ENCODE measurements at places on chromosomes 13 and 19.

GRCh38 chr13:105721016-105721415 lies 814.4 kb downstream of the EFNB2 start:
- no peak for DNase-seq

DNA sequence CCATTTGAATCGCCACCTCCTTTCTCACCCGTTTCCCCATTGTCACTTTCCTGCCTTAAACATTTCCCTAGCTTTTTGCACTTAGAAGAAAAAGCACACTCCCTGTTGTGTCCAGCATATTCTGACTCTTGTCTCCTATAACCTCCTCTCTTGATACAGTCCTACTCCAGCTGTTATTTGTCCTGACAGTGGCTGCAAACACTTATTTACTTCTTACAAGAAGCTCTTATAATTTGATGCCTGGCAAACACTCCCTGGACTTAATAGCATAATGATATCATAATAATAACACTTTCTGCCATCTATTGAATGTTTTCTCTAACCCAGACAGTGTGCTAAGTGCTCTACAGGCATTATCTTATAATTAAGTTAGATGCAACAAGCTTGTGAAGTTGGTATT lies 76.6 kb downstream of the DGKH start:
- no peak for DNase-seq

- DNase-seq: no peak
Measured at GRCh38 chr13:38042771-38043170, 173.2 kb upstream of the TRPC4 start.

DNA sequence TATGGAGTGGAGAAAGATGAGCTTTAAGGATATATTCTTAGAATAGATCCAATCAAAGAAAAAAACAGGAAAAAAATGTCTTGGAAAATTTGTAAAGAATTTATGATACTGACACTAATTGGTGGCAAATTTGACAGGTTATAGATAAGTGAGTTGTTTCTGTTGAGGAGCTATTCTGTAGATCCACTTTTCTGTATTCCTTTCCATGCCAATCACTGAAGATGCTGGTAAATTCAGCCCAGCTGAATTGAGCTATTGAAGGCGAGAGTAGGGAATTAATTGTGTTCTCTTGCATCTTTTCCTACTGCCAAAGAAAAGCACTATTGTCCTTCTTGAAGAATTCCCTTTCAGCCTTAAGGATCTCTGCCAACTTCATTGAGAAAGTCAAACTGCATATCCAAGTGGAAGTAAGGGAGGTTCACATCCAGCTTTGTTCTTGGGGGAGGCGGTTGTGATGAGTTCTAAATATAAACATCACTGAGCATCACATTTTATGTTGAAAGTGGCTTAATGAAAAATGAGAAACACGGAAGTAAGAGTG lies 113.1 kb downstream of the PCDH9 start:
- DNase-seq: no peak

GRCh38 chr13:66036024-66036614 lies 1194.0 kb downstream of the PCDH9 start:
- no peak for DNase-seq

DNA sequence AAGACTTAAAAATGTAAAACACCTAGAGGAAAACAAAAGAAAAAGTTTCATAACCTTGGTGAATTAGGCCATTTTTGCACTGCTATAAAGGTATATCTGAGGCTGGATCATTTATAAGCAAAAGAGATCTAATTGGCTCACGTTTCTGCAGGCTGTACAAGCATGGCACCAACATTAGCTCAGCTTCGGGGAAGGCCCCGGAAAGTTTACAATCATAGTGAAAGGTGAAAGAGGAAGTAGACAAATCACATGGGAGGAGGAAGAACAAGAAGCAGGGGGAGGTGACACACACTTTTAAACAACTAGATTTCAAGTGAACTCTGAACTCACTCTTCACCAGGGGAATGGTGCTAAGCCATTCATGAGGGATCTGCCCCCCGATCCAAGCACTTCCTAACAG lies 1358.5 kb upstream of the PCDH9 start:
- DNase-seq: no peak

GRCh38 chr13:67554746-67555452 lies 324.8 kb upstream of the PCDH9 start:
- no peak for DNase-seq

- no peak for DNase-seq
Measured at GRCh38 chr19:16335226-16335625, 10.6 kb downstream of the KLF2 start.

DNA sequence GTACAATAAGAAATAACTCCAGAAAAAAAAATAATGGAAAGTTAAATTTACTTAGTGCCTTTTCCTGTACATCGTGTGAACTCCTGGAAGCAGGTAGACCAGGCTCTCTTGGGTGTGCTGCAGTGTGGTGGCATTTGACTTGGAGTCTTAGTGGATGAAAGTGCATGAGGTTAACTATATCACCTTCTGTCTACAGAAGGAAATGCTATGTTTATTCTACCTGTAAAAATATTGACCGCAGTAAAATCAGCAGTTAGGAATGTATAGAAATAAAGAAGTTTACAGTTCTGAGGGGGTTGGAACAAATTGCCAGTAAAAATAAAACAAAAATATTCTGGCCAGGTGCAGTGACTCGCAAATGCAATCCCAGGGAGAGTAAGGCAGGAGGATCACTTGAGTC lies 722.1 kb downstream of the LIG4 start:
- no peak for DNase-seq

- no peak for DNase-seq
Measured at GRCh38 chr13:73262862-73263627, 204.2 kb downstream of the KLF5 start.

DNA sequence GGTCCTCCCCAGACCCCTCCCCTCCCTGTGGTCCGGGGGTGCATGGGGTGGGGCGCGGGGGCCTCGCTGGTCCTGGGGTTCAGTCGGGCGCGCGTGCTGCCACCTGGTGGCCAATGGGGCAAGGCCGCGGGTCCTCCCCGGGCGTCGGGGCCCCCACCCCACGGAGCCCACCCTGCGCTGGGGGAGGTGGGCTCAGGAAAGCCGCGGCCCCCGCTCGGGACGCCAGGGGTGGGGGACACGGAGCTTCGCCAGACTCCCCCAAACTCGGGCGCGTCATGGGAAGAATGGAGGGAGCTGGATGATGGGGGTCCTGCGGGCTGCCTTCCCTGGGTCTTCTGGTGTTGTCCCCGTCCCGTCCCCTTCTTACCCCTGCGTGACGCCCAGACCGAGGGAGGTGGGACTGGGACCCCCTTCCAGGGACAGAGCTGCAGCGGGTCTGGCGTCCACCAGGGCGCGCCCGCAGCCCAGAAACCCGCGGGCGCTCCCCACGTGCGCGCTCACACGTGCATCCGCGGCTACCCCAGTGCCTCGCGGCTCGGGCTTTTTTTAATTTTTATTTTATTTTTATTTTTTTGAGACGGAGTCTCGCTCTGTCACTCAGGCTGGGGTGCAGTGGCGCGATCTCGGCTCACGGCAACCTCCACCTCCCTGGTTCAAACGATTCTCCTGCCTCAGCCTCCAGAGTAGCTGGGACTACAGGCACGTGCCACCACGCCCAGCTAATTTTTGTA lies 19.8 kb upstream of the TCF3 start:
- no peak for DNase-seq

DNA sequence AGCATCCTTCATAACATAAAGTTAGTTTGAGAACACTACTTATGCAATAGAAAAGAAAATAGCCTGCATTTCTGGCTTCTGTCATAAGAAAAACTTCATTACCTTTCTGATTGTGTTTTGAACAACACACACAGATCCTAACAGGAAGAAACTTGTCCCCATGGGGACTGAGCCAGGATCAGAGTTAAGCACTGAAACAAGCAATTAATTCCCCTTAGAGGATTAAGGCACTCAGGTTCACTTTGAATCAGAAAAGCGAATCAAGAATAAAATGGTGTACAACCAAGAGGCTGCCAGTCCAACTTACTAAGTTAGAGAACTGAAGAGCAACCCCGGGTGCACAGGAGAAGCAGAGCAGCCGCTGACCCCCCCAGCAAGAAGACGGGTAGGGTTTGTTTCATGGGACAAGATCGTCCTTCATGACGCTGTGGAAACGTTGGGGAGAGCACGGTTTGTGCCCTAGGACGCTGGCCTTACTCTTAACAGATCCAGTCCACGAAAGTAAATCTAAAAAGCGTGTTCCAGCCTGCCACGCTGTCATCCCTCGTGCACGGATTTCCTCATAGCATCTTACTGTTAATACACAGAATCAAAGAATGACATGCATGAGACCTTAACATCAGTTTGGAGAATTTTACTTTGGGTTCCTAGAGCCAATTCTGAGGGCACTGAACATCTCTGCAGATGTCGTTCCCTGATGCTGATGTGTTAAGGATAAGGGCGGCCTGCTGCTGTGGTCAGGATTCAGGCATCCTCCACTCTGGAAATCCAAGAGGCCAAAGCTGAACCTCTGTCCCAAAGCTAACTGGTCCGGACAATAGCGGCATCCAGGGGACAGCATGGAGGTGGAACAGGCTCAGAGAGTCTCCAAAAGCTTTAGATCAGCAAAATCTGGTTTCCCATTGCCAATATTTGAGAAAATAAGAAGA lies 46.4 kb downstream of the GGACT start:
- DNase-seq: peak; percentile 79

DNA sequence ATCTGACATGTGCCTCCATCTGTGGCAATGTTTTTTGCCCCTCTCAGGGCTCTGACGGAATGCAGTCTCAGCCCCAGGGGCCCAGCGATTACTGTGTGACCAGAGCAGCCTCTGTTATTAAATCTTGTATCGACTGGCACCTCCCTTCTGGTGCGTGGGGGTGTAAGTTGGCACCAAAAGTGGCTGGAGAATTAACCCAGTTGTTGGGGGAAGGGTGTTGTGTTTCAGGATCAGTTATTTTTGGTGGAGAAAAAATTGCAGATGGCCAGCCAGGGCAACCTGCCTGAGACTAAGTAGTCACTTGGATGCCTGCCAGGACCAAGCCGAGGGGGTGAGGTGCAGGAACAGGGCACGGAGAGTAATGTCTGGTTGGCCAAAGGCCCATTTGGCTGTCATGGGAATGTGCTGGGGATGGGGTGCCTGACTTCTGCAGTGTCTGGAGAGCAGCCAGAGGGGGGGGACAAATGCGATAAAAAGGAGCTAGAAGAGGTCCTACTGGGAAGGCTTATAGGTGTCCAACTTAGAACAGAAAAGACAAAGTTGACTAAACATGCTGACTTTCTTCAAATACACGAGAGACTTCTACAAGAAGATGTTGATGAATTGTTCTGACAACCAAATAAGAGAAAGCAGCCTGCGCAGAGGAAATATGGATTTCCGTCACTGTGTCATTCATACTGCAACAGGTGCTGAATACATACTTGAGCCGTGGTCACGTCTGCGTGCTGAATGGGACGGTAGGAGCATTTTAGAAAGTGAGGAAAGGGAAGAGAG lies 69.8 kb downstream of the SIAH3 start:
- DNase-seq: no peak

GRCh38 chr13:32866921-32867320 lies 149.3 kb upstream of the KL start:
- DNase-seq: no peak

- no peak for DNase-seq
Measured at GRCh38 chr13:59962343-59962742, 201.4 kb downstream of the DIAPH3 start.

DNA sequence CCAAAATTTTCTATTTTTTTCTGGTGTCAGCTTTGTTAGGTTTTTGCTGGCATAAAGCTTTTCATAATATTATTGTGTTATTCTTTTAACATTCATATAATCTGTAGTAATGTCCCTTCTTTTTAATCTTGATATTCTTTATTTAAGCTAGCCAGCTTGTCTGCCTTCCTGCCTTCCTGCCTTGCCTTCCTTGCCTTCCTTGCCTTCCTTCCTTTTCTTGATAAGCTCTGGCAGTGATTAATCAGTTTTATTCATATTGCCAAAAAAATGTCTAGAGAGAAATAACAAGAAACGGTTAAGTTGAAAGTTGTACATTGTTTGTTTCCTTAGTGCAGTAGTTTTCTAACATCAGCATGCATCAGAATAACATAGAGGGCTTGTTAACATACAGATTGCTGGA lies 257.5 kb downstream of the MAB21L1 start:
- DNase-seq: no peak

GRCh38 chr13:25088562-25089221 lies 7.2 kb upstream of the PABPC3 start:
- DNase-seq: no peak

GRCh38 chr13:76440568-76440967 lies 445.6 kb downstream of the KCTD12 start:
- DNase-seq: no peak

DNA sequence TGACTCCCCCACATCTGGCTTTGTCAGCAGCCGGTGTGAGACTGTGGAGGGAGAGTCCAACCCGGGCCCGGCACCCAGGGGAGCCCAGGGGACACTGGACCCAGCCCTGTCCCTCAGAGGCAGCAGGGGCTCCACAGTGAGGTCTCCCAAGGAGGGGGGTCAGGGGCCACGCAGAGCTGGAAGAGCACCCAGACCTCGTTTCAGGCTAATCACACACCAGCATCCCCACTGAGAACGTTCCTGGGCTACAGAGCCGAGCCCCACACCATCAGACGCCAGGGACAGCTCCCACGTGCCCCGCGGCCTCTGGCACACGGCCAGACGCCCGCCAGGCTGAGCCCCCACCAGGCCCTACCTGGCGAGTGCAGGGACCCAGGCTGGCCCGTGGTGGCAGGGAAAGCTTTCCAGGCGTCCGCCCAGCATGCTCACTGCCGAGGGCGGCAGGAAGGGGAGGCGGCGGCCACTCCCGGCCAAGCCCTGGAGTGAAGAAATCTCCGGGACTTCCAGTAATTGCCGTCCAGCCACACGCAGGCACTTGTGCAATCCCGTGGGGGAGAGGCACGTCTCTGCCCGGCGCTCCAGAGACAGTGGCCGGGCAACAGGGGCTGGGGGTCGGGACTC lies 19.2 kb downstream of the SBNO2 start:
- no peak for DNase-seq

DNA sequence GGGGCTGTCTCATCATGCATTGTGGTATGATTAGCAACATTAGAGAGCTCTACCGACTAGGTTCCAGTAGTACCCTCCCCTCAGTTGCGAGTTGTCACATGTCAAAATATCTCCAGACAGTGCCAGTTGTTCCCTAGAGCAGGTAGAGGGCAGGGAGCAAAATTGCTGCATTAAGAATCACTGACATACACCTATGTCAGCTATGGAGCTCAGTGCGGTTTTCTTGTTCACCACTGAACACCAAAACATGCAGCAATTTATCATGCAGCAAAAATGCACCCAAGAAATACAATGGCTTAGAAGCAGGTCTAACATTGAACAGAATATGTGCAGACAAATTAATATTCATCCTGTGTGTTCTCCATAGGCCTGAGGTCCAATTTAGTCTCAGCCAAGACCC lies 186.9 kb upstream of the STARD13 start:
- DNase-seq: no peak

GRCh38 chr19:35757231-35757748 lies 461 bp upstream of the HSPB6 start:
- no peak for DNase-seq

Measured in vagina (tissue), 2 donors.